NCI-H526 (cell line): ENCODE measurements at places on chromosomes 3 and 15.

DNA sequence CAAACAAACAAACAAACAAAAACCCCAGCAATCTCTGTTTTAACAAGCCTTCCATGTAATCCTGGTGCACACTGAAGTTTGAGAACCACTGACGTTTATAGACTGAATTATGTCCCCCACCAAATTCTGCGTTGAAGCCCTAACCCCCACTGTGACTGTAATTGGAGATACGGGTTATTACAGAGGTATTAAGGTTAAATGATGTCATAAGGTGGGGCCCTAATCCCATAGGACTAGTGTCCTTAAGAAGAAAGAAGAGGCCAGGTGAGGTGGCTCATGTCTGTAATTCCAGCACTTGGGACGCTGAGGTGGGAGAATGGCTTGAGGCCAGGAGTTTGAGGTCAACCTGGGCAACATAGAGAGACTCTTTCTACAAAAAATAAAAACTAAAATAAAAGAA is 42.4 kb upstream of the TM4SF1 start:
- DNase-seq: no peak

GRCh38 chr3:4848176-4848825 is 130.9 kb upstream of the BHLHE40 start:
- DNase-seq: no peak

DNA sequence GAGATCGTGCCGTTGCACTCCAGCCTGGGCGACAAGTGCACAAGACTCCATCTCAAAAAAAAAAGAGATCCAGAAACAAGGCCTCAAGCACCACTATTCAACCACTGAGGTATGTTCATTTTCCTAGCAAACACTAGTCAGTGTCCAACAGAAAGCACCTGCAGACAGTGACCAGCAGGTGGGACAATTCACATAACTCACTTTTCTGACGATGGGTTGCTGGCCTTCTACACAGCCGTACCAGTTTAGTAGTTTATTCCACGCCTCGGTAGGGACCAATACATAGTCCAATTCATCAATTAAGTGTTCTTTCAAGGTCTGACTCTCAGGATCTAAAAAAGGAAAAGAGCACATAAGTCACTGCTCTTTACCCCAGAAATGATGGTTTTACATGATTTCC is 12.4 kb downstream of the USP4 start:
- DNase-seq: no peak

GRCh38 chr15:90022905-90023700 is 22.0 kb downstream of the ZNF710 start:
- DNase-seq: no peak

- no peak for DNase-seq
These were observed 51.4 kb downstream of the FAM43A start for GRCh38 chr3:194736896-194737600.

DNA sequence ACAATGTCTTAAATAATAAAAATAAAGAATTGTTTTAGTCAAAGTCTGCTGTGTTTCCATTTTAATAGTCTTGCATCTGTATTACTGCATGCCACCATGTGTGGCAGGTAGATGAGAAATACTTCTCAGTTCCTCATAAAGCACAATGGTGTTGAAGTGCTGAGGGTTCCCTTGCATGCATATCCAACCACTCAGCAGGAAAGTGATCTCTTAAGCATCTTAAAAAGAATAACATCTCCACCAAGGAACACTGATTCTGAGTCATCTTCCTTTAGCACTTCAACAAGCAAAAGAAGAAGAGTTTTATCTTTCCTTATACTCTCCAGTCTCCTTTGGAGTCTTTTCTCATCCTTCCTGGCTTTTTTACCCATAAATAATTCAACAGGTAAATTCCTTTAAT is 602.0 kb downstream of the TBL1XR1 start:
- no peak for DNase-seq

DNA sequence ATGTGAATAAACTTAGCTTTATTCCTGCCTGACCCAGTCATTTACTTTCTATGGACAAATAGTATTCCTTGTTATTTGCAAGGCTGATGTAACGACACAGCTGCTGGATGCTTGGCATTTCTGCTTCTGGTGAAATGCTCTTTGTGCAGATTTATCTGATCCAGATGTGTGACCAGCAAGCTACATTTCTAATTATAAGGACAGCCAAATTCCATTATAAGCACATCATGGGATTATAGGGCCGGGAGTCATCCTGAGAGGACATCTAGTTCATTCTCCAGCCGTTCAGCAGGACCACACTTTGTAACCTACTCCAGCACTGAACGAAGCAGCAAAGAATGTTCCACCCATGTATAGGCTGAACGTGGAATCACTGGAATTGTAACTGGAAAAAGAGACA is 42.9 kb downstream of the FNDC3B start:
- DNase-seq: no peak

DNA sequence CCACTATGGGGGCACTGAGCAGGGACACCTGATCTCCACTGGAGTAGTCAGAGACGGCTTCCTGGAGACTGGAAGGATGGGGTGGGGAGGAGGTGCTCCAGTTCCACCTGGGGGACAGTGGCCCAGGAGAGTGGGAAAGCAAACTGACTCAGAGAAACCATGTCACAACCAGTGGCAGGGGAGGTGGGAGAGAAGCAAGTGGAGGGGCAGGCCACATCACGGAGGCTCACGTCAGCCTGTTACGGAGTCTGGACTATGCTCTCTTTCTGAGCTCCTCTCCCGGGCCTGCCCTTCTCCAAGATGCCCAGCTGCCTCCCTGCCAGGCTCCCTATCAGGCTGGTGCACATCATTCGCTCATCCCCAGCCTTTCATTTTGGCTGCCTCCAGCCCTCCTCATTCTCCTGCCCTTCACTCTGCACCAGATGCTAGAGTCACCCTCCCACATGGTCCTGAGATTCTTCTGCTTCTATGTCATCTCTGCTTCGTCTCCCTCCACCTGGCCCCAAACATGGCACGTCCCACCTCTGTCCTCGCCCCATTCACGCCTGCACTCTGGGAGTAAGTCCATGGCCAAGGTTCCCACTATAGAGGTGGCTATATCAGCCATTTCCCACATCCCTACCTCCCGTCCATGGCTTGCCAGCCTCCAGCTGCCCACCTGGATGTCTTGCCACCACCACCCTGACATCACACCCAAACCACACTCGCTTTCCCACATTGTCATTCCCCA is 100.3 kb downstream of the ADCY5 start:
- no peak for DNase-seq

DNA sequence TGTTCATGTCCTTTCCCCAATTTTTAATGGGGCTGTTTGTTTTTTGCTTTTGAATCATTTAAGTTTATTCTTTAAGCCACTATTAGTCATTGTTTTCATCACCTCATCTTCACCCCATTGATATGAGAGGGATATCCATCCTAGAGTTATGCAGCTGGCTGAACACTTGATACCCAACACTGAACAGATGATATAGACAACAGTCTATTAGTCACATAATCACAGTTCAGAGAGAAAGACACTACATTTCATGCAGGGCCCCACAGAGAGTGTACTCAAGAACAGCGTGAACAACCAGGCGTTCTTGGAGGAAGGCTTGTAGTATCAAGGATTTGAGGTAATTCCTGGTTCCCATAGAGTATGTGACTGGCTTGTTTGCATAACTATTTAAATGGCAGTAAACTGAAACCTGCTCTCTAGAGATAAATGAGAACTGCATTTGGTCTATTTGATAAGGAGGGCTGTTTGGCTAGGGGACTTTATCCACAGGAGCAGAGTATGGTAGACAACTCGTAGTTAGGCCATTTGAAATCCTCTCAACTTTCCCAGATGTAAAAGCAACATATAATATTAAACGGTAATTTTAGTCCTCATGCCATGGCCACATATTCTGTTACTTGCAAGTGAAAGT is 618.7 kb downstream of the SI start:
- no peak for DNase-seq

DNA sequence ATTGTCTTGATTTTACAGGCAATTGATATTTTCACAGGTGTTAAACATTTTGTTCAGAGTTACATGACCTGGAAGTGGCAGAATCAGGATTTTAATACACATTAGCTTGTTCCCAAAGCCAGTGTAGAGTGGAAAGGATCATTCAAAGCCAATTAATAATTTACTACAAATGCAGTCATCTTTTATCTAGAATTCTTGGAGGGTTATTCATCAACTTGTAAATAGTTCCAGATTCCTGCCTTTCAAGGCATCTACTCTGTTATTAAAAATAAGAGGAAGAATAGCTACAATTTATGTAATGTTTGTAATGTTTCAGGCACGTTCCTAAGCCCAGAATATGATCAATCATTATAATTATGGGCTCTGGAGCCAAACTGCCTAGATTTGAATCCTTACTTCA is 358.5 kb downstream of the ZNF385D start:
- no peak for DNase-seq

DNA sequence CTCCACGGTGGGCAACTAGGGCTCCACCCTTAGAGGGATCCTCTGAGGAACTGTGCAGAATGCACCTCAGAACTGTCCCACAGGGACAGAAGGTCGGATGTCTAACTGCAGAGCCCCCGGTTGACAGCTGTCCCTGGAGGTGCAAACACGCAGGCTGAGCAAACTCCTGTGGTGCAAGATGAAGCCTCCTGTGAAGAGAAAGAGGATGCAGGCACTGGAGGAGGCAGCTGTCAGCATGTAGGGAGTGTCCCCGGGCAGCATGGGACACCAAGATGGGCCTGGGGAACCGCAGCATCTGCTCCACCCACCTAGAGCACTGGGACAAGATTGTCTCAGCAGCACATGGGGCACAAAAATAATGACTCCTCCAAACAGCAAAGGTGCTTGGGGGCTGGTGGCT is 258.9 kb downstream of the ABHD5 start:
- no peak for DNase-seq

GRCh38 chr15:92650256-92650655 is 5.3 kb downstream of the FAM174B start:
- no peak for DNase-seq

DNA sequence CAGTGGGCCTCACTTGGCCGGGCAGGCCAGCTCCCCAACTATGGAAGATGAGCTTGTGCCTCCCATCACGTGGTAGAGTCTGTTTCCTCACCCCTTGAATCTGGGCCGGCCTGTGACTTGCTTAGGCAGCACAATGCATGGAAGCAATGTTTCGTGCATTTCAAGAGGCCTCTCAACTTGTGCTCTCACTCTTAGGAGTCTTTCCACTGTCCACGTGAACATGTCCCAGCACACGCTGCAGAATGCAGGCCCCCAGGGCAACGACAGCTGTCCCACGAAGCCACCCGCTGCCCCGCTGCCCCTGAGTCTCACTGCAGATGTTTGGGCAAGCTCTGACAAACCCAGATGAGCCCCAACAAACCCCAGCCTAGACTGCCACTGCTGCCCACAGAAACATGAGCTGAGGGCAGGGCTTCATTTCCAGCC is 27.2 kb upstream of the SLC41A3 start:
- no peak for DNase-seq

GRCh38 chr3:158249183-158249582 is 139.3 kb downstream of the RSRC1 start:
- no peak for DNase-seq

- no peak for DNase-seq
These were observed 1.7 kb downstream of the SIN3A start for GRCh38 chr15:75449585-75450306.

- no peak for DNase-seq
These were observed 21.0 kb downstream of the IFT122 start for GRCh38 chr3:129461022-129461421.

- DNase-seq: no peak
These were observed 36.9 kb downstream of the DNASE1L3 start for GRCh38 chr3:58173669-58174398.
